ENCODE measurements at places on chromosomes 1 and 21. TPM values are rescaled to one million over a fixed set of nuclear protein-coding genes. Genes with fewer than 3 reads are reported as not detected.

- H3K36me3 ChIP-seq: no peaks in the 10 kb centered on the region
- no peaks in the 10 kb centered on the region for H3K27me3 ChIP-seq
- H3K4me1 ChIP-seq: peaks cover 10% of the 10 kb centered on the region
- H3K4me3 ChIP-seq: no peak overlapping the region
Measured at GRCh38 chr1:25019337-25020172, 89.5 kb upstream of the RUNX3 start.

- DNase-seq: no peak
- no peaks in the 10 kb centered on the region for H3K36me3 ChIP-seq
- no peaks in the 10 kb centered on the region for H3K4me1 ChIP-seq
Measured at GRCh38 chr1:198153804-198154203, 3.0 kb upstream of the NEK7 start.

KIF26B gene
- 2.7 TPM for total RNA-seq

LSM10 gene
- 8.5 TPM for total RNA-seq

DNA sequence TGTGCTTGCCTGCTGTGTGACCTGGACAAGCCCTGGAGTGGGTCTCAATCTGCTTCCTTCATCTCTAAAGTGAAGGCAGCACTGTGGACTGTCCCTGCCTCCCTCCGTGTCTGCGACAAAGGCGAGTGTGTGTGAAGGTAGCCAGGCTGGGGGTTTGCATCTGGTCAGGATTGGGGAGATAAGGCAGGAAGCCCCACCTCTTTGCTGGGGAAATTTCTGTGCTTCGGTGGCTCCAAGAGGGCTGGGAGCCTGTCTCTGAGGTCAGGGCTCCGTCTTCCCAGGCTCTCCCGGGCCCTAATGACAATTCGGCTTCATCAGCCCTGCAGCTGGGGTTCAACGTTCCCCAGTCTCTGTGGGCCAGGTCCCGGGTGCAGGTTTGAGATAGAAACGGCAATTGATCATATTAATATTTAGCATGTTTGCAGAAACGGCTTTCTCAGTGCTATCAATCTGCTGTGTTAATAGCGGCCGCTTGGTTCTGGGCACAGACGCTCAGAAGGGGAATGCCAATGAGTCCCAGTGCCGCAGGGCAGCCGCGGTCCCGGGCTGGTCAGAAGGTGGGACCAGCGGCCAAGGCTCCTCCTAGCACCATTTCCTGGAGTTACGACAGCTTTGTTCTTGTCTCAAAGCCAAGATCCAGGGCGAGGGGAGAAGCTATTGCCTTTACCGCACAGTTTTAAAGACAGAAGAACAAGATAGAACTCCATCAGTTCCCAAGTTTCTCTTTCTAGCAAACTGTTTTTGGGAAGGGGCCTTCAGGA, 105.7 kb downstream of the PRDM16 start:
- H3K36me3 ChIP-seq: no peaks in the 10 kb centered on the region
- peaks cover 59% of the 10 kb centered on the region for H3K4me1 ChIP-seq
- peak overlapping the region; percentile 43 for H3K27ac ChIP-seq
- no peak overlapping the region for H3K4me3 ChIP-seq
- DNase-seq: no peak

GRCh38 chr1:171188388-171189266, 3.5 kb downstream of the FMO2 start:
- H3K4me1 ChIP-seq: peaks cover 4% of the 10 kb centered on the region
- no peak for DNase-seq
- H3K27ac ChIP-seq: peak overlapping the region; percentile 72
- H3K36me3 ChIP-seq: no peaks in the 10 kb centered on the region
- no peaks in the 10 kb centered on the region for H3K27me3 ChIP-seq

DNA sequence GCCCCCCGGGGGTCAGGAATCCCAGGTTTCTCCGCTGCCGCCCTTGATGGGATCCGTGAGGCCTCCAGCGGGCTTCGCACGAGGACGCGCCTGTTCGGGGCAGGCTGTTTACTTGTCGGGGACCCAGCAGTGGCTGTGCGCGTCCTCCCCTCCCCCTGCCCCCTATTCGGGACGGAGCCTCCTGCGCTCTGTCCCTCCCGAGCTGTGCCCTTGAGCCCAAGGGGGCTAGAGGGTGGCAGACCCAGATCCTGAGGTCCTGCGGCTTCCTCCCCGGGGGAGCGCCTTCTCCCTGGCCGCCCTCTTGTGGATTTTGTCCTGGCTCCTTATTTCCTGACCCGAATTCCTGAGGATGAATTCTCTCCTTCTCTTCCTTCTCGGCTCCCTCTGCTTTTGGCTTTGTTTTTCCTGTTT, 38.4 kb downstream of the PIK3CD start:
- no peaks in the 10 kb centered on the region for H3K27me3 ChIP-seq
- no peak for DNase-seq
- H3K36me3 ChIP-seq: peaks cover 22% of the 10 kb centered on the region
- peak overlapping the region; percentile 85 for H3K4me3 ChIP-seq
- H3K4me1 ChIP-seq: peaks cover 23% of the 10 kb centered on the region

FCRLB gene
- 0.31 TPM for total RNA-seq

Measured in esophagus squamous epithelium (tissue), 5 donors.